Epithelial cell of alveolus of lung (primary cell): ENCODE measurements at places on chromosomes 11 and 22. TPM values are rescaled to one million over a fixed set of nuclear protein-coding genes. Genes with fewer than 3 reads are reported as not detected.

The WDR74 gene
- total RNA-seq: 38.6 and 57.9 TPM in 2 replicates

The DENND6B gene
- total RNA-seq: 2.2 and 2.4 TPM in 2 replicates

The MEI1 gene
- total RNA-seq: 4.5 TPM in 1 of 2 replicates, not detected in the other

The ABTB2 gene
- 4.4 and 7.8 TPM in 2 replicates for total RNA-seq

The NXPE1 gene
- not detected in 2 replicates for total RNA-seq

The MAPK11 gene
- total RNA-seq: 1.4 and 8.0 TPM in 2 replicates

The UQCC3 gene
- 11.5 and 17.2 TPM in 2 replicates for total RNA-seq

The CNGA4 gene
- total RNA-seq: 0.16 TPM in 1 of 2 replicates, not detected in the other

The CEND1 gene
- total RNA-seq: 2.2 and 3.8 TPM in 2 replicates

The CRACR2B gene
- total RNA-seq: 1.2 and 1.8 TPM in 2 replicates

The DEFB108B gene
- total RNA-seq: not detected in 2 replicates

The FAM83F gene
- total RNA-seq: 1.9 TPM in 1 of 2 replicates, not detected in the other
